ENCODE measurements at places on chromosomes 16 and 17. TPM values are rescaled to one million over a fixed set of nuclear protein-coding genes. Genes with fewer than 3 reads are reported as not detected.

- DNase-seq = no peak
Observed at GRCh38 chr16:60991886-60992285, 1044.4 kb downstream of the CDH8 start.

MLKL gene
- total RNA-seq = 42.0 TPM

KCNG4 gene
- total RNA-seq = not detected

DNA sequence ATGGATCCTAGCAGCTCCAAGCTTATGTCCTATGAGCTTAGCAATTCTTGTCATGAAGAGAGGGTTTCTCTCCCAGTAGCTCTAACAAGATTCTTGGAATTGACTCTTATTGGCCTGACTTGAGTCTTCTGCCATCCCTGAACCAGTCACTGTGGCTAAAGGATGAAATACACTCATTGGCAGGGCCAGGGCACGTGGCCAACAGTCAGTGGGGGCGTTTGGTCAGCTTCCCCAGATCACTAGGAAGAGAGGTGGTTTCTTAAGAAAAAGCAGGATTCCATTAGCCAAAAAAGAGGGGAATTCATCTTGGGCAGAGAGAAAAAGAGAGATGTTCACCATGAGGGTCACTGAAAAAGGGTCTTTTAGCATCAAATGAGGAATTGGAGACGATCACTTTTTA is 363.2 kb downstream of the SNX29 start:
- no peak for DNase-seq

Data from activated CD4-positive, alpha-beta T cell treated with anti-CD3 and anti-CD28 coated beads, Interleukin-2, amount 10 ng/mL, durations not matched to agents 7 days and 5 days (primary cell).